Fibroblast of upper back skin (primary cell): ENCODE measurements at places on chromosomes 1 and 21.

DNA sequence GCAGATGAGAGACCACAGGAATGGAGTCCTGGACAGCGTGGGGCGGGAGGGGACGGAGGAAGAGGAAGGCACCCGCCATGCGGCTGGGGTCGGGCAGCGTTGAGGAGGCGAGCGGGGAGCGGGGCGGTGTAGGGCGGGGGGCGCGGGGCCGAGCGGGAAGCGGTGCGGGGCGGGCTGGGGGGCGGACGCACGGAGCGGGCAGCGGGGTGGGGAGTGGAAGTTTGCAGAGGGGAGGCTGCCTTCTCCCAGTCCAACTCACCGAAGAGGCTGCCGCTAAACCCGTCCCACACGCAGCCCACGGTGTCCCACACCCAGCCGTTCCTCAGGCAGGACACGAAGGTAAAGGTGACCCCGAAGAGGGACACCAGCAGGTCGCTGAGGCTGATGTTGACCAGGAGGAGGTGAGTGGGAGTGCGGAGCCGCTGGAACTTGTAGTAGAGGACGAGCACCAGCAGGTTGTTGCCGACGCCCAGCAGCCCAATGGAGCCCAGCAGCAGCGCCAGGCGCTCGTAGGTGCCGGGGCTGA lies 483 bp downstream of the CHML start:
- peak; percentile 43 for DNase-seq

DNA sequence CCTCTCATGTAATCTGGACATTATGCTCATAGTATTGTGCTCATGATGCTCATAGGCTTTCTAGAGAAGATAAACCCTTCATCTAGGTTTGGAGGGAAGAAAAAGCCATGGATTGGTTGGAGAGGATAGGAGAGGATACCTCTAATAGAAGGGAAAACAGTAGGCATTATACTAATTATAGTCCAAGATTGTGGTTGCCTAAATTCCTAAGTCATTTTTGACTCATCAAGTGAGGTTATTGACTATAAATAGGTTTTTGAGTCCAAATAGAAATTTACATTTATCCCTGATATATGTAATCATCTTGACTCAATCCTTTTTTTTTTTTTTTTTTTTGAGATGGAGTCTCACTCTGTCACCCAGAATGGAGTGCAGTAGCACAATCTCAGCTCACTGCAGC lies 5.0 kb downstream of the SYT11 start:
- peak; percentile 44 for DNase-seq

DNA sequence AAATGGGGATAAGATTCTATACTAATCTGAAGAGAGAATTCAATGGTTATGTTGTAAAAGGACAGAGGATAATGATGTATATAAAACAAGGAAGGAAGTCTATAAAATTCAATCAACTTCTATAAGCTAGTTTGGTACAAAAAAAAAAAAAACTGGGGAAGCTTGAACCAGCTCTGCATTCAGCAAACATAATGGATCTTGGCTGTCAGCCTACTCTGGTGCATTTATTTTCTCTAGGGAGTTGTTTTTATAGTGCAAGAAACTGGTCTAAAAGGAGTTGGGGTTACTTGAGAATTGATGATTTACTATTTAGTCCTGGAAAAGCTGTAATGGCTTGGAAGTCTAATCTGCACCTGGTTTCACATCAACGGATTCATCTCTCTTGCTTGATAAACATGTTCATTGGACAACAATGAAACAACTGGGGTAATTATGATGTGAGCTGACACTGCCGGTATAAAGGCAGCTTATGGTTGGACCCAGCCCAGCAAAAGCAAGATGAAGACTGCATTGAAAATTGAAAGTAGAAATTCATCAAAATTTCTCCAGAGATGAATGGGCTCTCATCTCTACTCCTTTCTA lies 199.4 kb upstream of the NRIP1 start:
- DNase-seq = no peak

- peak; percentile 83 for DNase-seq
These were observed 6.6 kb upstream of the AK4 start for GRCh38 chr1:65141394-65141793.

- DNase-seq = peak; percentile 14
These were observed 16.3 kb downstream of the PADI3 start for GRCh38 chr1:17265162-17265561.

- no peak for DNase-seq
These were observed 82.4 kb downstream of the PBX1 start for GRCh38 chr1:164641353-164641730.

- DNase-seq = peak; percentile 74
These were observed 233.1 kb downstream of the PAPPA2 start for GRCh38 chr1:176696109-176696508.

DNA sequence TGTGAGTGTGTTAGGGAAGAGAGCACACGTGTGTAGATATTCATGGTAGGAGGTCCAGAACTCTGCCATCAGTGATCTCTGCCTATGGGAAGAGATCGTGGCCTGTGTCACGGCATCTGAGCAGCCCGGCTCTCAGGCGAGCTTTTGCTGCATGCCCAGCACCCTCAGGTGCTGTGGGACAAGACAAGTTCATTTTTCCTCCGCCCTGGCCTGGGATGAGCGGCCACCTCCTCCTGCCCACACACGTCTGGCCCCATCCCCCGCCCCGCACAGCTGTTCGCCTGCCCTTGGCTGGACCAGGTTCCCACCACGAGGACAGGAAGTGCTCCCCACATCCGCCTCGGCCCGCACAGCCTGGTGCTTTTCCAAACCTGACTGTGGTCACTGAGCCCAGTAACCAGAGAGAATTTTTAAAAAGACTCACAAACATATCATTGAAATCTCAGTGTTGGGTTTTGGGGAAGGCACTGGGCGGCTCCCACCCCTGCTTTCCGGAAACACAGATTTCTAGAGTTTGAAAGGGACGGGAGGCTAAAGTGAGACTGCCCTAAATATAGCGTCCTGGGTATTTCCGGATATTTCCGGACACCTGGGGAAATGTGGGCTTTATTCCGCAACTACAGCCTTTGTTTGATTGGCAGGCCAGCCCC lies 18.0 kb downstream of the BMP8A start:
- DNase-seq = peak; percentile 43

DNA sequence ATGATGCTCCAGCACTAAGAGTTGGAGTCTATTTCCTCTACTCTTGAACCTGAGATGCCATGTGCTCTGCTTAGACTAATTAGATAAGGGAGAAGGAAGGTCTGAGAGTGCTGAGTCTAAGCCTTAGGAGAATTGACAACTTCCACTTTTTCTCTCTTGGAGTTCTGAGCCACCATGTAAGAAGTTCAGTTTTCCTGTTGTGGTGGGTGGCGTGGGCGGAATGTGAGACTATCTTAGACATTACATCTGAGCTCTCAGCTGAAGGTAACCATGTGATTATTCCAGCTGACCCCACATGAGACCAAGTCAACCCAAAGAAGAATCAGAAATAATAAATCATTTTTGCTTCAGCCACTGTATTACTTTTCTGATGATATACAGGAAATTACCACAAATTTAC lies 404.5 kb upstream of the LRRC7 start:
- no peak for DNase-seq

DNA sequence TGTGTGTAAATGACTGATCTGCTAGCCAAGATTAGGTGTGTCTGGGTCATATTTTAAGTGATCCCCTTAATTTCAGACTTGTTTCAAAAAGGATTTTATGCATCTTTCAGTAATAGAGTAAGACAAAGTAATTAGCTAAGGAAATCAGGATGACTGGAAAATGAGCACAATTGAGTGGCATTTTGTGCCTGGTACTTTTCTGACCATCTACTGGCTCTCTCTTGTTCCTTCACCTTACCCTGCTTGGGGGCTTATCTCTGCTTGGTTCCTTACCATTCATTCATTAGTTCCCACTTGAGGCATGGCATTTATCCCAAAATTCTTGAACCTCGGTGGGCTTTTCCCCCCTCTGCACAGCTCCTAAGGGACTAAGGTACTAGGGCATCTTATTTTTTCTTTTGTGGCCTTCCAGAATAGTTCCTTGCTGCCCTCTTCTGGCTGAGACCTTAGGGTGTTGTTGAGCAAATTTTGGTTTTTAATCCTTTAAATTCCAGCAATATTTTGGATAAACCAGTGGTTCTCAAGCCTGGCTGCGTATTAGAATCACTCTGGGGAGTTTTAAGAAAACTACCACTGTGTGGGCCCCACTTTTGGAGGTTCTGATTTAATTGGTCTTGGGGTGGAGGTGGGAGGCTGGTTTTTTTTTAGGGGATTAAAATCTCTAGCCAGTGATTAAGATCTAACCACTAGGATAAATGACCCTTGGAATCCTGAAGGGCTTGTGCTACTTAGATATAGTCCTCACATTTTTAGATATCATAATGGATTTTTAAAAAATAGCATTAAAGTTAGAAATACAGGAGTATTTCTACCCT lies 50.8 kb downstream of the HS2ST1 start:
- peak; percentile 43 for DNase-seq

DNA sequence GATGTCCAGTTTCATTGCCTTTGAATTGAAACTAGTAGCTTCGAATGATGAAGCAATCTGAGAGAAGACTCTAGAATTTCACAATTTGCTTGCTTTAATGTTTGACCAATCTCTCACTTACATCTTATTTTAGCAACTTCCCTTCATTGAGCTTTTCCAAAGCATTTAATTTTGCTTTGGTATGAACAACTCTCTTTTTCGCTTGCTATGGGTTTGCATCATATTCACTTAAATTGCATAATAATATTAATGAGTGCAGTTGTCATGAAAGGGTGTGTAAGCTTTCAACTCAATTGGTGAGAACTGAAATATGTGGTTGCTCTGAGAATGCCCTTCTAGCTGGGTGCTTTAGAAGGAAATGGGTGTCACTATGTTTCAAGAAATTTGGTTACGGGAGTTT lies 309.2 kb downstream of the HLX start:
- peak; percentile 21 for DNase-seq

GRCh38 chr21:25563361-25564116 lies 43.7 kb downstream of the MRPL39 start:
- no peak for DNase-seq

DNA sequence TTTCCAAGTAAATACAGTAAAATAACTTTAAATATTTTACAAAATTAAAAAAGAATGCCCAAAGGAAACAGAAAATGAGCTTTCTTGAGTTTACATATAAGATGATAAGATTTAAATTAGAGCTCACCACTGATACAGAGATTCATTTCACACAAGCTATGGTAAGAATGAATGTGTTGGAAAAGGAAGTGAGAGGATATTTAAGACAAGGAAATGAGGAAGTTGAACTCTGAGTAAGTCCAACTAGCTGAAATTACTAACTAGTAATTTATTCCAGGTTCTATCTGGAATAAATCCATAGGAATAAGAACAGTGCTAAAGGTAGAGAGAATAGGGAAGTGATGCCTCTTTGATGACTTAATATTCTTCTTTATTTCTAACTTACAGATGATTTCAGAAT lies 42.4 kb downstream of the FNBP1L start:
- DNase-seq = no peak

DNA sequence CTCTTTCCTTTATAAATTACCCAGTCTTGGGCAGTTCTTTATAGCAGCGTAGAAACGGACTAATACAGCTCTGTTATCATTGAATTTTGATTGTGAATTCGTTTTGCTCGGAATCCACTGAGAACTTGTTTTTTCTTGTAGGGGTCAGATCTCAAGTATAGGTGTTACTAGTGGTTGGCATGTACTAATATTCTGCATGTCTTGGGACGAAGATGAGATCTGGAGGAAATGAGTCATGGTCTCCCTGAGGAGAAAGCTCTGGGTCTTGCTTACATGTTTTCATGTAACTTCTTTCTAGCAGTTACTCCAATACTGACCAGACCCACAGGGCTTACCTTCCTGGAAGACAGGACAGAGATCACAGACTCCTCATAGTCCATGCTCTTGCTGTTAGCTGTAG lies 30.3 kb downstream of the ZSCAN20 start:
- DNase-seq = peak; percentile 49

DNA sequence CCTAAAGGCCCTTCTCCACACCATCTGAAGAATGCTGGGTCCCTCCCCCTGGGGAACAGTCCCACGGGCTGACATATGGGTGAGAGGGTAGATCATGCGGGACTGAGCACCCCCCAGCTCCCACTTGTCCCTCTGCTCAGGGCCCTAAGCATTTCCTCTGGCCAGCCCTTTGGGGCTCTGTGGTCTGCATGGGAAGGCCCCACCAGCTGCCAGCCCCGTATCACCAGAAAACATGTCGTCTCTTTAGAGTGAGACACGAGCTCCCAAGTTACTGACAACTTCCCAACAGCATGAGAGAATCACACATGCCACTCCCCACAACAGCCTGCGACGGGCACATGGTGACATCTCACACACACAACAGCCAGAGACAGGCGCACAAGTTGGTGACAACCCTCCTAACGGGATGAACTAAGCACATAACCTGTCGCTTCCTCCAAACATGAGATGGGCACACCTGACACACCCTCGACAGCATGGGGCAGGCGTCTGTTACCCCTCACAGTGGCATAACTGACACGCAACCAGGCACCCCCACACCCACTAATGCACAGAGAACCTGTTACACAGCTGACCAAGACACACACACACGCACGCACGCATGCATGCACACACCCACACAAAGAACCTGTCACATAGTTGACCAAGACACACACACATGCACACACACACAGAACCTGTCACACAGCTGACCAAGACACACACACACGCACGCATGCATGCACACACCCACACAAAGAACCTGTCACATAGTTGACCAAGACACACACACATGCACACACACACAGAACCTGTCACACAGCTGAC lies 41.2 kb downstream of the AHDC1 start:
- DNase-seq = no peak

GRCh38 chr1:17667641-17668040 lies 87.5 kb upstream of the ACTL8 start:
- no peak for DNase-seq

DNA sequence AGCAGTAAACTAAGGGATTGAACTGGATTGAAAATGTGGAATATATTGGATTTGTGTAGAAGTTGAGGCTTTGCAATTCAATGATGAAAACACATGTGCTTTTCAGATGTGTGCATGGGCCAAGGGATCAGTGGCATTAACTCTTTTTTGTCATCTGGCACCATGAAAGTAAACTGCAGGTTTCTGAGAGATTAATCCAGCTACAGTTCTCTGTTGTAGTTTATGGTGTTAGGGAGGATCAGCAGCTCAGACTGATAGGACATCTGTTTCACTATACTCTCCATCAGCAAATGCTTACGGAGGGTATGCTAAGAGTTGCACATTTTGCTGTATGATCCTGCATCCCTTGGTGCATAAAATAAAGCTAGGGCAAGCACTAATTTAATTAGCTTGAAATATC lies 82.6 kb downstream of the C1orf21 start:
- no peak for DNase-seq
